ENCODE measurements at places on chromosomes 1 and 21.
A peak's percentile ranks its signal among the peaks of the same experiment; 100 is the strongest.

GRCh38 chr1:8424539-8425116 is 106.7 kb downstream of the SLC45A1 start:
- no peak for DNase-seq

GRCh38 chr1:164823486-164824279 is 264.7 kb downstream of the PBX1 start:
- DNase-seq: no peak

DNA sequence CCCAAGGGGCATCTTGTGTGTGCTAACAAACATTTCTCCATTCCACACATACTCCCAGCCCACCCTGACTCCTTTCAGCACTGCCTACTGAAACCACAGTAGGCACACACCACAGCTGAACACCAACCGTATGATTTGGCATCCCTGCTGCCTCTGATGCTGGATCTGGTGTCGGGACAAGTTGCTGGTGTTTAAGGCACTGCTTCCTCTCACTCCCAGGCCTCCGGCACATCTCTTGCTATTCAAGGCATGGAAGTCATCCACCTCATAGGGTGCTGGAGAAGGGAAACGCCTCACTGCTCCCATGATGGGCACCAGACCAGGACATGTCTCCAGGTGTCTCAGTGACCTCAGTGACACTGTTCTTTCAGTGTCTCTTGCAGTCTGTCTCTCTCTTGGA is 2.4 kb upstream of the ITLN2 start:
- DNase-seq: no peak

- no peak for DNase-seq
These were observed 59.0 kb upstream of the ATF3 start for GRCh38 chr1:212549503-212550017.

DNA sequence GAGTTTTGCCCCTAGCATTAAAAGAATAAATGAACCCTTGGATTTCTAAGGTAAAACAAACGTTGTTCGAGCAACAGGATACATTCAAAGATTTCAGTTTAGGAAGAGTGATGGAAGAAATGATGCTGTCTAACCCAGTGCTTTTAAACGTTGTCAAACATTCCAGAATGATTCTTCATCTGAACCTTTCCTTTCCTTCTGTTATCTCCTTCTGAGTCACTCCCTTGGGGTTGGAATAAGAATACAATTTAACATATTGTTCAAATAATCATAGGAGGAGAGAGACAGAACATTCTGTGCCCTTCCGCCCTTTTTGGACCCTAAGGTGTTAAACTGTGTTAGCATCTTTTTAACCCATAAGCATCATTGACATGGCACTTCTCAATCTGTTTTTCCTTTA is 61.1 kb upstream of the RCOR3 start:
- no peak for DNase-seq

DNA sequence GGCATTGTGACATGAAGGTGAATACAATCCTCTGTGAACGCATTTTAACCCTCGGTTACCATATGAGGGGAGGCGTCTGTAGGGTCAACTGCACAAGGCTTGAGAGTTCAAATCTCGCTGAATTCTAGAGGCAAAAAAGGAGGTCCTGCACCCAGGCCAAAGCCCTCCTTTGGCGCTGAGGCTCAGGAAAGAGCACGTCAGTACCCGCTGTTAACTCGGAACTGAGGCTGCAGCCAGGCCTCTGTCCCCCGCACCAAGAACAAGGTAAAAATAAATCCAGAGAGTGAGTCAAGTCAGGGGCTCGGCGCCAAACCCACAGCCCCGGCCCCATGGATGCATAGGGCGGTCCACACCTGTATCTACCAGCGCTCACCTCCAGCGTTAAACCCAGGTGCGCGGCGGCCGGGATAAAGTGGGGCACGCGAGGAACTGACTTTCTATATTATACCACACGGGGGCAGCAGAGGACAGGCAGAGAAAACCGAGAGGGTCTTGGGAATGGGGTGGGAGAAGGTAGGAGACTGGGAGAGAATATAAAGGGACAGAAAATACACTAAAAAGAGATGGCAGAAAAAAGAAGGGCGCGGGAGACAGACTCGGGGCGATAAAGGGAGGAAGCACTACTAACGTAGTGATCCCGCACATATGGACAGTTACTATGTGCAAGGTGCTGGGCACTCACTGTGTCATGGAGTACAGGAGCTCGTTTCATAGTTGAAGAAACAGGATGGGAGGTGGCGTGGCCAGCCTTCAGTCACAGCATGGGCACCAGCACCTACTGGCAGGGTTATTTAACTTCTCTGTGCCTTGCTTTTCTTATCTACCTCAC is 54.9 kb downstream of the DMRTA2 start:
- DNase-seq: peak; percentile 7

DNA sequence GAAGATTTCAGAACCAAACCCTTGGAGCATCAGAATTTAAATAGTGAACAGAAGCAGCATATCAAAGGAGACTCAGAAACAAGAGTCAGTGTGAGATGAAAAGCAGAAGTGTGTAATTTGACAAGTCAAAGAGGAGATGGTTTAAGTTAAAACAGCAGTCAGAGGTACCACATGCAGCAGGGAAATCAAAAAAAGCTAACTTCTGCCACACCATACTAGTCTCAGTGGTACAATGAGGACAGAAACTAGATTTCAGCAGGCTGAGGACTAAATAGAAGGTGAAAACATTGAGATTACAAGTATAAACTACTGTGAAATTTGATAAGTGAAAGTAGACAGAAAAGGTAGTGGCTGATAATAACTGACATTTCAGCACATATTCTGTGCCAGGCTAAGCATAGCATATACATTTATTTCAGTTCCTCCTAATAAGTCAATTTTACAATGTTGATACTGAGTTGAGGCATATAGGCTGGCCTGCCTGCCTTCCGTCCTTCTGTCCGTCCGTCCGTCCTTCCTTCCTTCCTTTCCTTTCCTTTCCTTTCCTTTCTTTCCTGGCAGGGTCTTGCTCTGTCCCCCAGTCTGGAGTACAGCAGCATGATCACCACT is 12.6 kb downstream of the SUCO start:
- DNase-seq: no peak

GRCh38 chr21:46368533-46369285 is 44.8 kb downstream of the PCNT start:
- no peak for DNase-seq

GRCh38 chr1:39266269-39266668 is 61.8 kb downstream of the MACF1 start:
- DNase-seq: no peak

- DNase-seq: no peak
These were observed 49.8 kb downstream of the DHRS3 start for GRCh38 chr1:12568009-12568767.

- DNase-seq: no peak
These were observed 60.6 kb downstream of the DYRK1A start for GRCh38 chr21:37427221-37427620.

GRCh38 chr21:15752763-15753407 is 23.1 kb downstream of the USP25 start:
- DNase-seq: no peak

DNA sequence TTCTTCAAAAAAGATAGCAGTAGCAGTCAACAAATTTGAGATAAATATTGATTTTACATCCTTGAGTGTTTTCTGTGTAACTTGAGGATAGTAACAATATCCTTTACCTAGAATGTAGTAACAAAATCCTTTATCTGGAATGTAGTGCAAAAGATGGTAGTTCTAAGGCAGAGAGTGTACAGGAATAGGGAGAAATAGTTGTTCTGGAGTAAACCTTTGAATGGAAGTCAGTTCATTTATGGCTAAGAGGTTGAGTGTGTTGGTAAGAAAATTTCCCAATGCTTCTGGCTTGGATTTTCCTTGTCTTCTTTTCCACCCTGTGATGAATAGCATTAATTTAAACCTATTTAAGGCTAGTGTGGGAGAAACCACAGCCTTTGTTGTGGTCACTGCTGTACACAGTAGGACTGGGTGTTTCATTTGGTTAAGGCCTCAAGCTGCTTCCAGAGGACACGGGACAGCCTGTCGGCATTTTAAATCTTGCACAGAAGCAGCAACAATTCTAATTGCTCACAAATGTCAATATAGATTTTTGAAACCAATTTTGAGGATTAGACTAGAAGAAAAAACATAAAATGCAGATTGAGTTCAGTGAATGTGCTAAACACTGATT is 11.3 kb downstream of the NFIA start:
- no peak for DNase-seq

DNA sequence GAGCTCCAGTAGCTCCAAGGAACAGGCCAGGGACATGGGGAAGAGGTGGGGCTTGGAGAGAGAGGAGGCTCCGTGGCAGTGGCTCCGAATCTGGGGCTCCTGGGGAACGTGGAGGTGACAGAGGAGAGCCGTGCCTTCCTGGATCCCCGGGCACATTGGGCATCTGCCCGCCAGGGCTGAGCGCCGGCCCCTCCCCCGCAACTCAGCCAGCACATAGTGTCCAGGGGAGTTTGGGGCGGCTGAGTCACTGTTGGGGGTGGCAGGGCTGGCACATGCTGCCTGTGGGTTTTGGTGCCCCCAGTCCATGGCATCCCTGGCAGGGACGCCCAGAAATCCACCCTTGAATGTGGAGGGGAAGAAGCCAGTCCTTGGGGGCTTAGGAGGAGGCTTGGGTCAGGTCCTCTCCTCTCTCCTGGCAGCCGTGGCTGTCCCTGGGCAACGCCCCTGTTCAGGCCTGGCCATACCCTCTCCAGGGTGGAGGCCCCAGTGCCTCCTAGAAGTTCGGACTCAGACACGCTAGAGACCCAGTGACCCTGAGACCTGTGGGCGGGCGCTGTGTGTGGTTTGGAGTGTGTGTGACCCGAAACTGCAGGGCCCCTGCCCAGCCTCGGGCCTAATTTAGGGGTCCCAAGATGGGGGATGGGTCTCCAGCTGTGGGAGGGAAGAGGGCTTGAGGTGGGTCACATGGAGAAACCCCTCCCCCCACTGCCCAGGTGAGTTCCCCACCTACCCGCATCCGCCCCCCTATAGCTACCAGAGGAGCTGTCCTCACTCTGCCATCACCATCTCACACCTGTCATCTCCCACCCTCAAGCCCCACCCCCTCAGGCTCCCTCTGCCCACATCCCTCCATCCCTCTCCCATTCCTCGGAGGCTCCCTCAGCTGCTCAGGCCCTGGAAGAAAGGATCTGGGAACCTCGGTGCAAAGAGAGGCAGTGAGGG is 1.6 kb downstream of the HSPB7 start:
- DNase-seq: no peak

- no peak for DNase-seq
These were observed 80.9 kb downstream of the BACH1 start for GRCh38 chr21:29379517-29380054.

GRCh38 chr1:70361727-70362398 is 7.3 kb upstream of the ANKRD13C start:
- no peak for DNase-seq
